Stimulated activated CD4-positive, alpha-beta T cell treated with anti-CD3 and anti-CD28 coated beads, TNF-alpha, amount 100 ng/mL, for 4 hours (primary cell): ENCODE measurements at places on chromosomes 13 and 19.

DNA sequence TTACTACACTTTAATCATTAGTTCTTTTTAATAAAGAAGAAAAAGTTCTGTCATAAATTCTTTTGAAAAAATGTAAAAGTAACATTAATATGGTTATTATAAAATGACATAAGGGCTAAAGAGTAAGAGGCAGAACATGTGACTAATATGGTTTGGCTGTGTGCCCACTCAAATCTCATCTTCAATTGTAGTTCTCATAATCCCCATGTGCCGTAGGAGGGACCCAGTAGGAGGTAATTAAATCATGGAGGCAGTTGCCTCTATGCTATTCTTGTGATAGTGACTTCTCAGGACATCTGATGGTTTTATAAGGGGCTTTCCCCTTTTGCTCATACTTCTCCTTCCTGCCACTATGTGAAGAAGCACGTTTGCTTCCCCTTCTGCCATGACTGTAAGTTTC, 104.5 kb downstream of the UGGT2 start:
- DNase-seq: no peak

- DNase-seq: no peak
Observed at GRCh38 chr19:30780032-30780431, 407.8 kb downstream of the ZNF536 start.

DNA sequence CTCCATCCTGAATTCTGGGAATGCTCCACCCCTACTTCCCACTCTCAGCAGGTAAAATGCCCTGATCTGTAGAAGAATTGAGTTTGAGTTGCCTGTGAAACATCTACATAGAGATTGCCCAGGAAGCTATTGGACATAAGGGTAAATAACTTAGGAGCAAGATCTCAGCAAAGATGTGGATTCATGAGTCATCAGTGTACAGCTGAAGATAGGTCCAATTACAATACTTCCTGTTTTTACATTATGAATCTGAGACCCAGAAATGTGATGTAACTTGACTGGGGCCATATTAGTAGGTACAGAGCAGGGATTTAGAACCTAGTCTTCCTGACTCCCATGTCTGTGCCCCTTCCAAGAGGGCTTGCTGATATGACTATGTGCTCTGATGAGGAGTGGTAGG, 79.4 kb upstream of the FNDC3A start:
- DNase-seq: no peak

DNA sequence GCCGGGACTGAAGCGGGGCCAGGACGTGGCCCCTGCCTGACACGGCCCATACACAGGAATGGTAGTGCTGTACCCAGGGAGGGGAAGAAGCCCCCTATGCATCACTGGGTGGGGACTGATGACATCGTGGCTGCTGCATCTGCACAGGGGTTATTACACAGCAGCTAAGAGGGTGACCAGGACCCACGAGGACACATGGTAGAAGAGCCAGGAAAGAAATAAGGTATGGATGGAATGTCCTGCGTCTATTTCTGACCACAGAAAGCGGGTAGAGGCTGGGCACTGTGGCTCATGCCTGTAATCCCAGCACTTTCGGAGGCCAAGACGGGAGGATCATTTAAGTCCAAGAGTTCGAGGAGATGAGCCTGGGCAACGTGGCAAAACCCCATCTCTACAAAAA, 24.1 kb downstream of the DCAF15 start:
- DNase-seq: no peak

DNA sequence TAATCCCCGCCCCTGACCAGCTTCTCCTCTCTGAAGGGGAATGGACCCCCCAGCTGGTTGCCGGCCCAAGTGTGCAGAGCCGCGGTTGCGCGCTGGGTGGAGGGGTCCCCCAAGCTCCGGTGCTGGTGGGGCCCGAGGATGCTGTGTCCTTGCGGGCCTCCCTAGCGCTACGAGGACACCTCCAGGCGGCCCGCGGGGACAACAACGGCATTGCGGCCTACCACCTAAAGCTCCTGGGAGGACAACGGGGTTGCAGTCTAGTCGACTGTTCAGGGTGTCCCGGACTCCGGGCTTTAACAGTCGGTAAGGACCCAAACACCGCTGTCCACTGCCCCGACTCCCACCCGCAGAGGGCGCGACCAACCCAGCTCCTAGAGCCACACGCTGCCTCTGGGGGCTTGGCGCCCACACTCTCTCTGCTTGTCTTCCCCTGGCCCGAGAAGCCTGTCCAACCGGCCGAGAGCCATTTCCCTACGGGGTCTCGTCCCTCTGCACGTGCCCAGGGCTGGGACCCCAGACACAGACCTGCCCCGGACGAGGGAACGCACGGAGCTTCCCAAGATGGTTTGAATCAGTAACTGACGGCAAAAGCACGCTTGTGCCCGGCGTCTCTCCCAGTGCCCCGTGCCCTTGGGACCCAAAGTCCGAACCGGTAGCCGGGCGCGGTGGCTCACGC, 927 bp upstream of the SDHAF1 start:
- DNase-seq: no peak

- no peak for DNase-seq
Observed at GRCh38 chr19:39136225-39136940, 10.8 kb downstream of the PAK4 start.

GRCh38 chr13:65343898-65344663, 1886.1 kb downstream of the PCDH9 start:
- DNase-seq: no peak

DNA sequence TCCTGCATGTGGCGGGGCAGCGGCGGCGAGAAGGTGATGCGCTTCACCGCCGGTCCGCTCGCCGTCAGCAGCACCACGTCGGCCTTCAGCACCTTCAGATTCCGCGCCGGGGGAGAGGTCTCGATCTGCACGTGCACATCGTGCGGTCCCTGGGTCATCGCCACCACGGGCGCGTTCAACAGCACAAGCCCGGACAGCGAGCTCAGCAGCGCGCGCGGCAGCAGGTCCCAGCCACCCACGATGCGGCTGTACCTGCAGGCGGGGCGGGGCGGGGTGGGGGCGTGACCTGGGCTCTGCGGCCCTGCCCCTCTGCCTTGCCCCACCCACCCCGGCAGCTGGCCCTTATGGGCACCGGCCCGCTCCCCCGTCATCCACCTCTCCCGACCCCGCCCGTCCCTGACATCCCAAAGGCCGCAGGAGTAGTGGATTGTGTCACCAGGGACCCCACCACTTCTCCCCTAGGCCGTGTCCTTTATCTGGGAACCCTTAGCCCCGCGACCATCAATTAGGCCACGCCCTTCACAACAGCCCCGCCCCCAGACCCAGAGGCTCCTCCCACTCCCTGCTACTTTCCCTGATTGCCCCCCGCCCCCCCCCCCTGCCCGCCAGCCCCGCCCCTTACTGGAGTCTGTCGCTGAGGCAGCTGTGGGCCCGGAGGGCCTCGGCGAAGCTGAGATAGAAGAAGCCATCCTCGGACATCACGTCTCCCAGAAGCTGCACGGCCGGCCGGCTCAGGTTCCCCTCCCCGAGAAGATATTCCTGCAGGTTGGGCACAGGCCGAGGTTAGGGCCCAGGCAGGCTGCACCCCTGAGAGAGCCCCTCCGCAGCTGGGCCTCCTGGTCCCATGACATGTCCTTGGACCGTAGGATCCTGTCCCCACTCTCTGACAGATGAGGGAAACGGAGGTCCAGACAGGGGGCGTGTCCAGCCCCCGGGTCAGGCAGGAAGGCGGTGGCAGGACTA, 6.1 kb downstream of the IL4I1 start:
- peak; percentile 52 for DNase-seq

DNA sequence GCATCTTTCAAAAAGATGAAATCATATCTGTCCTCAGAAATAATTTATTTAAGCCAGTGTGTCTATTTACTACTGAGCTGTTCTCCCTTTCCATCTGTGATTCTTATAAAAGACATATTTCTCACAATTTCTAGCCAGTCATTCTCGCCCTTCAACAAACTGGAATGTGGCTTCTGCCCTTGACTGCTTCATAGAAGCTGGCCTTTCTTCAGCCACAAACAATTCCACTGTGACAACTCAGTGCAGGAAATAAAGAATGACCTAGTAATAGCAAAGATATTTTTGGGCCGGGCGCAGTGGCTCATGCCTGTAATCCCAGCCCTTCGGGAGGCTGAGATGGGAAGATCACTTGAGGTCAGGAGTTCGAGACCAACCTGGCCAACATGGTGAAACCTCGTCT, 655.5 kb downstream of the PCDH9 start:
- no peak for DNase-seq

DNA sequence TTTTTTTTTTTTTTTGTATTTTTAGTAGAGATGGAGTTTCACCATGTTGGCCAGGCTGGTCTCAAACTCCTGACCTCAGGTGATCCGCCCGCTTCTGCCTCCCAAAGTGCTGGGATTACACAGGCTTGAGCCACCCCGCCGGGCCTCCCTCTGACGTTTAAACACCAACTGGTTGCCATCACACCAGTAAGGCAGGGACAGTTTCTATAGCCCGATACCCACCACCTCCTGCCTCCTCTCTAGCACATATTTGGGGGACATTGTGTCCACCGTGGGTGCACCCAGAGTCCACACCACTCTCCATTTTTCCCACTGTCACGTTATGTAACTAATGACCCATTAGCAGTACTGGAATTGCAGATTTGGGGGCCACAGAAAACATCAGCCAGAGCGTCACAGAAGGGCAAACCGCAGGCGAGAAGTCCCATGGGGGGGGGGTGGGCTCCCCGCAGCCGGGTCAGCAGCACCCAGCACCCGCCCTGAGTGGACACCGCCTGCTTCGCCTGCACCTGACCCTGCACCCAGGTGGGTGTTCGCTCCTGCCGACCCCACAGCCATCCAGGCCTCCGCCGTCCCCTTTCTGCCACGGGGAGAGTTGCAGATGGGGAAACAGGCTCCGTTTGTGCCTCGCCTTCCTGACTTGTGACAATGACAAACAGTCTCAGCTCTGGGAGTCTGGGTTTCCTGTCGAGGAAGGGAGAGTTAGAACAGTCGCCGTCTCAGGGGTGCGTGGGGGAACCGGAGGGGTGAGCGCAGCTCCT, 3.6 kb downstream of the ONECUT3 start:
- DNase-seq: no peak

- DNase-seq: no peak
Observed at GRCh38 chr13:23554000-23554399, 16.2 kb upstream of the TNFRSF19 start.

DNA sequence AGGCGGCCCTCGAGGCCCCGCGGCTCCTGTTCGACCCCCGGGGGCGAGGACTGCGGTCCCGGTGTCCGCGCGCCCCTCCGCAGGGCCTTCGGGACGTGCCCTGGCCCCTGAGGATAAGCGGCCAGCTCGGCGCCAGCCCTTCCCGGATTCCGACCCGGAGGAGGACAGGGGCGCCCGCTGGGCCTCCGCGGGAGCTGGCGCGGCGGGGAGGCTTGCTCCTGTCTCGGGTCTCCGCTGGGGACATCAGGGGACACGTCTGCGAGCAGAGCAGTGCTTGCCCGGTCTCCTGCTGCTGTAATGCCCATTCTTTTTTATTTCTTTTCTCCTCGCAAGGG, 829 bp downstream of the B3GLCT start:
- peak; percentile 9 for DNase-seq

DNA sequence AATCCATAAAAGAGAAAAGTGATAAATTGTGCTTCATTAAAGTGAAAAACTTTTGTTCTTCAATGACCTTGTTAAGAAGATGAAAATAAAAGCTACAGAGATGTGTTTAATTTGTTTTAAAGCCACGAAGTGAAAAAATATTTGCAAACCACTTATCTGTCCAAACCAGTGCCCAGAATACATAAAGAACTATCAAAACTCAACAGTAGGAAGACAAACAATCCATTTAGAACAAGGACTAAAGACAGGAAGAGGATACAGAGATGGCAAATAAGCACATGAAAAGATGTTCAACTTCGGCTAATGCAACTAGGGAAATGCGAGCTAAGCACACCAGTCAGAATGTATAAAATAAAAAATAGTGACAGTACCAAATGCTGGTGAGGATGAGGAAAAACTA, 15.0 kb downstream of the GJB6 start:
- no peak for DNase-seq

GRCh38 chr19:32174386-32175113, 170.9 kb upstream of the ZNF507 start:
- DNase-seq: no peak

GRCh38 chr13:21318891-21319532, 140.1 kb downstream of the ZDHHC20 start:
- no peak for DNase-seq

GRCh38 chr13:110280231-110280813, 26.6 kb downstream of the COL4A1 start:
- DNase-seq: no peak

- DNase-seq: no peak
Observed at GRCh38 chr13:43815204-43815603, 28.4 kb upstream of the ENOX1 start.

GRCh38 chr13:40330950-40331349, 335.5 kb downstream of the FOXO1 start:
- no peak for DNase-seq

DNA sequence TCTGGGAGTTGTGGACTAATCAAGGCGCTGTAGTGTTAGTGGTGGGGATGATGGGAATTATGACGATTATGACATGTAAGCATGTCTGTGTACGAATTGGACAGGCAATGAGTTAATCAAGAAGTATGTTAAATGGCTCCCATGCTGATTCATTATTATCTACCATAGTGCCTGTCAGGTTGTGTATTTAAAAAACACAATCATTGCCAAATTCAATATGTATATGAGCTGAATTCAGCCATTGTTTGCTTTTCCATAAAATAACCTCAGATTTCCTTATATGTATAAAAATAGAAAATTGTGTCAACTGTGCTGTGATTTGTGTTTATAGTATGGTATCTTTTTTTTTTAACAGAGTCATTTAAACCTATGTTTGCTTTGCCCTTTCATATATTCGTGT, 37.1 kb downstream of the PCCA start:
- no peak for DNase-seq

DNA sequence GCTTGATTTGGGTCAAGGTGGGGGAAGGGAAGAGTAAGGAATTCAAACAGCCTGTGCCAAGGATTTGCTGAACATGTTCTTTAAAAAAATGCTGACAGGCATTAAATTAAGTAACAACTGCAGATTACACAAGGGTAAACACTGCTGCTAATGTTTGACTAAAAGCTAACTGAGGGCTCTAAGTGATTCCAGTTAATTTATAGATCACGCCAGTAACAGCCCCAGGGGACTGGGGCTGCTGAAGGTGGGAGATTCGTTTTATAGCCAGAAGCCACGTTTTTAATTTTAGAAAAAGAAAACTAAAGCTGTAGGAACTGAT, 321.7 kb downstream of the DLEU7 start:
- no peak for DNase-seq

DNA sequence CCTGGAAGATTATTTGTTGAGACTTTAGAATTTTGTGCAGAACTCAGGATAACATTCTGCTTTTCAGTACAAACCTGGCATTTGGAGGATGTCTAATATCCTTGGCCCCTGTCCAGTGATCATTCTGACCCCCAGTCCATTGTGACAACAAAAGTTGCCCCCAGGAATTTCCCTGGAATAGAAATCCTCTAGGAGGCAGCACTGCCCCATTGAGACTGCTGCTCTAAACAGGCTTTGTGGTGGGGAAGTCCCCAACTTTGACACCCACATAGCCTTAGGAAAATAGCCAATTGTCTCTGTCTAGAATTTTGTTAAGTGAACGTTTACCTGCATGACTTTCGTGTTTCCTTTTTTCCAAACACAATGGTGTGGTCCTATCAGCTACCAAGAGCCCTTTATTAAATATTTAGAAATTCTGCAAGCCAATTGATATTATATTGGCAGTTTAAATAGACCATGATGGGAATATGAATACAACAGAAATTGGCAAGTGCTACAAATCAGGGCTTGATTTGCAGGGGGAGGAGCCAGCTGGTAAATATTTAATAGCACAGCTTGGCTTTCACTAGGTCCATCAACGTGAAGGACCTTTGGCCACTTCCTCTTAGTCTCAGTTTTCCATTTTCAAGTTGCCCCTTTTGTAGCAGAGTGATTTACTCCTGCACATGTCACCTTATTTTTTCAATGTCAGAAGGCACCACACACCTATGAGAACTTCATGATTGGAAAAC, 451.7 kb downstream of the EFNB2 start:
- DNase-seq: no peak
